Esophagus mucosa (tissue), 1 donor: ENCODE measurements at places on chromosomes 1 and 21. TPM values are rescaled to one million over a fixed set of nuclear protein-coding genes. Genes with fewer than 3 reads are reported as not detected.

MRPL37 gene
- total RNA-seq, result 86.1 TPM

DNA sequence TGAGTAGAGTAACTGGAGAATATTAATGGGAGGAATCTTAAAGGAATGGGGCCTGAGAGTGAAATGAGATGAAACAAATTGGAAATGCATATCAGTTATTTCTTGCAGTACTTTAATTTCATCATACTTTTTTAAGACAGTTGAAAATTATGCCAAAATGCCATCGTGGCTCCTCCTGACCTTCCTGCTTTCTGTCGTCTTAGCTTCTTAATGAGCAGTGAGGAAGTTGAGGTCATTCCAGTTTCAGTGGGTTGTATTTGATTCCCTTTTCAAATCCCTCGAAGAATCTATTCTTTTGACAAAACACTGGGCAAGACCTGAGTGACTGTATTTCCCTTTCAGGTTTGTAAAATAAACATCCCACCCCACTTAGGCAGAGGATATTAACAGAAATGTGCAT lies 134.9 kb upstream of the MAP1LC3C start:
- no peak for ATAC-seq

GRCh38 chr21:46455575-46456385 lies 2.9 kb upstream of the DIP2A start:
- ATAC-seq, result no peak

GRCh38 chr1:51019811-51020210 lies 49.8 kb downstream of the CDKN2C start:
- ATAC-seq, result no peak

DNA sequence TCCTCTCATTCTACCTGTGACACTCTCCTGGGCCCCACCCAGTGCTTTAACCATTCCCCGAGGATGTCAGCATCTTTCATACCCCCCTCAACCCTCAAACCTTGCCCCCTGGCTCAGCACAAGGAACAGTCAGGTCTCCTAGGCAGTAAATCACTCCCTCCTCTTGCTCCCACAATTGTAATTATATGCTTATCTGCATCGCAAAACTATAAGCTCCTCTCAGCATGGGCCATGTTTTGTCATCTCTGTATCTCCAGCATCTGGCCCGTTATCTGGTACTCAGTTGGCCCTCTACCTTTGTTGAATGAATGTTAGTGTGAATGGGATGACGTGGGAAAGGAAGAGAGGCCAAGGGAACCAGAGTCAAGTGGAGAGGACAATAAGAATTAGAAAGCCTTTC lies 2.8 kb upstream of the ELOVL1 start:
- ATAC-seq, result no peak

DNA sequence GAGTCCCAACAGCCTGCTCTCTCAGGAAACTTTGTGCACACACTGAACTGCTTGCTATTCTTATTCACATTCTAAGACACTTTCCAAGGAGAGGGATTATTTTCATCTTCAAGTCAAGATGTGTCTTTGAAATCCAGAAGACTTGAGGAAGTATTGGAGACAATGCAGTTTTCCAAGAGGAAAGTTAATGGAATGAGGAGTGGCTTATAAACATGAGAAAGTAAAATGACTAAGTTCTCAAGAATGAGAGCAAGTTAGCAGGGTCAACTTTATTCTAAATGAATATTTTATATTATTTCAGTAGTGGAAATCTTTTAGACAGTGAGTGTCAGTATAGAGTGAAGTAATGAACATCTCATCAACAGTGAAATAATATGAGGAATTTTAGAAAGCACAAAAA lies 1239.3 kb downstream of the MRPL39 start:
- ATAC-seq, result no peak
